ENCODE measurements at places on chromosomes 13 and 19.

DNA sequence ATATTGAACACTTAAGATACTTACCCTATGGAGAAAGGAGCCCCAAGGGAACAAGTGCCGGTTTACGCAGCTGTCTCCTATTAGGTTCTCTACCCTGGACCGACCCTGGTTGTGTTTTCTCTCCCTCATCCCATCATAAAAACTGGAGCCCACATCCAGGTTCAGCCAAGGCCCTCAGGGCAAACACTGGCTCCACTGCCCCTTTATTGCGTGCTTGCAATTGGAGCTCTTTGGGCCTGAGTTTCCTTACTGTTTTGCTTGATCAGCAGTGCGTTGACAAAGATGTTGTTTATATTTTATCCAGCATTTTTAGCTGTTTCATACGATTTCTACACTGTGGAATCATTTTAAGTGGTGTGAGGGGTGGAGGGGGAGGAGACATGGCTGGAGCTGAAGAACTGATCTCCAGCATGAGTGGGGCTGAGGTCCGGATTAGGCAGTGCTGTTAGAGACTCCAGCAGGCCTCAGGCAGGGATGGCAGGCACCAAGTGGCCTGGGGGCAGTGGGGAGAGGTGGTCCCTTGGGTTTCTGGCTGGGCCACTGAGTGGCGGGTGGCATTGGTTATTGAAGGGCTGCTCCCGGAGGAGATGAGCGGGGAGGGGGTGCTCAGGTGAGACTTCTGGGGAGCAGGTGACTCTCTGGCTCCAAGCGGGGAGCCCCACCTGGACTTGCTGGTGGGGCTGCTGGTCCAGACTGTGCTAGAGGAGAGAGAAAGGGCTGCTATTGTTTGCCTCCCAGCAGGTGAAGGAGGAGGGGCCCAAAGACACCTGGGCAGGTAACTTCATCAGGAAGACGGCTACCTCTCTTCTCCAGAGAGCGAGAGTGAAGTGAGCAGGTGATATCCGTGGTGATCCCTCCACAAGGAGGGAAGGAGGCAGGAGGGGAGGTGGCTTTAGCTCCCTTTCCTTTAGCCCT, 62.4 kb upstream of the RNF113B start:
- no peak for DNase-seq

- no peak for DNase-seq
These were observed 105.0 kb downstream of the STK24 start for GRCh38 chr13:98471934-98472333.

GRCh38 chr13:46396341-46396740, 9.3 kb upstream of the RUBCNL start:
- no peak for DNase-seq

- DNase-seq, result no peak
These were observed 13.7 kb downstream of the SMIM24 start for GRCh38 chr19:3466635-3467034.

- no peak for DNase-seq
These were observed 64.8 kb downstream of the ARHGAP35 start for GRCh38 chr19:46925548-46925950.

DNA sequence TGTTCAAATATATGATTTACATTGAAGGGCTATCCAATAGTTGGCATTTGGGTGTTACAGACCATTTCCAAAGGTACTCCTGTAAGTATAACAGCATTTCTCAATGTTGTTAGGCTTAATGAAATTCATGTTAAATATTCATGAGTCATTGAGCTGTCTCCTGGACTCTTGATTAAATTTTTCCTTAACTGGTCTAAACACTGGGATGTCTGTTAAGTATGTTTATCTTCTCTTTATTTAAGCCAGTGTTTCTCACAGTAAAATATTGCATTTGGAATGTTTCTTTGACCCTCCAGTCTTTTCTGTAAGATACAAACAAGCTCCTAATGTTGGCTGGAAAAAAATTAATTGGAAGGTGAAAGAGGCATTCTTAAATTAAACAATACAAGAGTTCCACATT, 402.5 kb upstream of the HTR2A start:
- no peak for DNase-seq

GRCh38 chr19:56140583-56141416, at the start of gene ZNF444:
Gene ZNF444, plus strand, starts transcription at chr19:56141287. Its CDS starts 5,625 bp downstream, at chr19:56146912.
- DNase-seq, result peak; percentile 99

DNA sequence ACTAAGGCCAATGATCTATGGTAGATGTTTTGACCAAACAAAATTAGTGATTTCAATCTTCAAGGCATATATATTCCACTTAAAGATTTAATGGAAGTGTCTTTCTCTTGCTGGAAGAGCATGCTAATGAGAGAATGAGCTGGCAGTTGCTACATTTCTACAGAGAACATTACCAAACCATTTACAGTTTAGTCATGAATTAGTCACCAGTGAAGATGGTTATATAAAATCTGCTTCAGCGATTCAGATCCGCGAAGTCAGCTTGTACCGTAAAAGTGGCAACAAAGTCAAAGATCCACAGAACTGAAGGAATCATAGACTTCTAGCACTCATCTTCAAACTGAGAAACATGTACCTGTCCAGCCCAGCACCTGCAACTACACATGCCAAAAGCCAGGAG, 156.3 kb downstream of the SLITRK5 start:
- DNase-seq, result no peak

DNA sequence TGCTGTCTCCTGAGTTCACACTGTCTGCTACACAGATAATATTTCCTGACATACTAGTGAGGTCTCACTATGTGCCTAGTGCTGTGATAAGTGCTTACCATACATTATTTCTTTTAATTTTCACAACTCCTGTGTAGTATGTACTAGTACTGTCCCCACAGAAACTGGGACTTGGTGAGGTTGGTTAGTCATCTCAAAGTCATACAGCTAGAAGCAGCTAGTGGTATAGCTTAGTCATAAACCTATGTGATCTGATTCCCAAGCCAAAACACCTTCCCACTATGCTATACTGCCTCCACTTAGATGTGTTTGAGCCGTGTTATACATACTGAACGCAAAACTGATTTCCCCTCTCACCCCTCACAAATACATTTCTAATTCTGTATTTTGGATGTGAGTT, 10.5 kb downstream of the MTMR6 start:
- no peak for DNase-seq

- DNase-seq, result no peak
These were observed 24.4 kb upstream of the LDLR start for GRCh38 chr19:11064831-11065303.

DNA sequence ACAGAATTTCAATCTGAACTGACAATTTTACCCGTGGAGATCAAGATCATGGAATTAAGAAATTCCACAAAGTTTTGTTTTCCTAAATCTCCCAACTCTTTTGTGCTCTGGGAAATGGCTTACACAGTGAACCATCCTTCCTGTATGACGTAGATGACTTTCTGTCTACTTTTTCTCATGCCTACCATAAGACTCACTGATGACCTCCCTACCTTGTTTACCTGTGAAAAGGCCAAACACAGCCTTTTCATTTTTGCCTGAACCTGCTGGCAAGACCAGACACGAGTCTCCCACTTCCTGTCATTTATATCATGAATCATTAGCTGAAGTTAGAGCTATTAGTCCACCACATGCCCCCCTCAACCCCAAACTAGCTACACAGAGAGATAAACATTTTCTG, 4.6 kb upstream of the KBTBD6 start:
- DNase-seq, result no peak

GRCh38 chr19:1221904-1222255, 15.9 kb downstream of the CBARP start:
- no peak for DNase-seq

GRCh38 chr19:55632463-55632834, 8.1 kb upstream of the ZNF784 start:
- DNase-seq, result peak; percentile 83

- no peak for DNase-seq
These were observed 97.3 kb downstream of the SERP2 start for GRCh38 chr13:44470638-44471562.

DNA sequence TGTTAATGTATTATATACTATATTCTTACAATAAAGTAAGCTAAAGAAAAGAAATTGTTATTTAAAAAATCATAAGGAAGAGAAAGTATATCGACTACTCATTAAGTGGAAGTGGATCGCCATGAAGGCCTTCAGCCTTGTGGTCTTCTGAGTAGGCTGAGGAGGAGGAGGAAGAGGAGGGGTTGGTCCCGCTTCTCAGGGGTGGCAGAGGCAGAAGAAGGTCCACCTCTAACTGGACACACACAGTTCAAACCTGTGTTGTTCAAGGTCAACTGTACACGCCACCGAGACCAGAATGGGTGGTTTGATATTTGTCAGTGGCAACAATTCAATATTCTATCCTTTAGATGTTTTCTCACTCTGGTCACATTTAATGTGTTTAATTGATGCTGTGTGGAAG, 67.2 kb downstream of the ALOX5AP start:
- no peak for DNase-seq

DNA sequence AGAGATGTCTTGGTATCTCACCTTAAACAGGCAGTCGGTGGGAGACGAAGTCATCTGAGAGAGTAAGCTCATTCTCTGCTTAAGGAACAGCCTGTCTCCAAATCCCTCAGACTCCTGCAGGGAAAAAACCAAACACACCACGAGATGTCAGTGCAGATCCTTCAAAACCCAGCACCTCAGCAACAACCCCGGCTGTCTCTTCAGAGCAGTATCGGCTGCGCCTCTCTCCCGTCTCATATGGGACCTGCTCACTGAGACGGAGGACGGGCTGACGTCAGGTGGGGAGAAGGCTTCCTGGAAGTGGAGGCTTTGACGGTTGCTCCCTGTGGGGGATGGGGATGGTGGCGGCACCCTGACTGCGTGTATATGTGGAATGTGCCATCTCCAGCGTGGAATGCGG, 43.6 kb downstream of the ANKRD27 start:
- DNase-seq, result no peak

GRCh38 chr13:70668293-70668692, 560.0 kb upstream of the KLHL1 start:
- no peak for DNase-seq

DNA sequence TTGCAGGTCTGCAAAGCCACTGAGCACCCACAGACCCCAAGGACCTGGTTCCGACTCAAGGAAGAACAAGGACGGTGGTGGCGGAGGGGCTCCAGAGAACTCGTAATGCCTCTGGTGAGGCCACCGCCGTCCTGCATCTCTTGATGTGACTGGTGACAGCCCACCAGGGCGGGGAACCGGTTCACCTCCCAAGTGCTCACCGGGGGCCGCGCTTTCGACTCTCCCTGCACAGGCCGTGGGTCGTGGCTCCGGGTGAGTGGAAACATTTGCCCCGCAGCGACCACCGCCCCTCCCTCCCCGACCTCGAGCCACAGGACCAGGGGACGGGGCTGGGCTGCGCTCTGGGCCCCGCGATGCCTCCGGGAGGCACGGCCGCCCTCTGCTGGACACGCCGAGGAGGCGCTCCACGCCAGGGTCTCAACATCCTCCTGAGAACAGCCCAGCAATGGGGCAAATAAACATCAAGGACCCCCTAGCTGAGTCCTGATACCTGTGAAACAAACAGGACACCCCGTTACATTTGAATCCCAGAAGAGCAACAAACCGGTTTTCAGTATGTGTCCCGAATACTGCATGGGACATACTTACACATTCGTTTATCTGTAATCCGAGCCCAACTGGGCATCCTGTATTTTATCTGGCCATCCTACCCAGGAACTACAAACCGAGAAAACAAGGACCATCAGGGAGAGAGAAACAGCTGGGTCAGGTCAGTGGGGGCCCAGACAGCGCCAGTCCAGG, 3.9 kb upstream of the PLPP2 start:
- DNase-seq, result no peak

DNA sequence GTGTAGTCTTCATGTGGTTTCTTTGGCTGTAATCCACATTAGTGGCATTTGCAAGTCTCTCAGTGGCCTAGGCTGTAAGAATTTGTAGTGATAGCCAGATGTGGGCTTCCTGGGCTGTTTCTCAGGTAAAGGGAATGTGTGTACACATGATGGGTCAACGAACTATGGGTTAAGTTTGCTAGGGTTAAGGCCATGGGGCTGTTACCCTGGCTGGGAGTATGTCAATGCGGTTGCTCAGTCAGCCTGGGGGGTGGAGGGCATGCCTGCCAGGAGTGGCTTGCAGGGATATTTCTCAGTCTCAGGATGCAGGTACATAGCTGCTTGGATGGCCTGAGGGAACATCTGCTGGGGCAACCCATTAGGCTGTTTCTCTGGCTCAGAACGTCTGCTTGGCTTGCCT, 13.4 kb downstream of the CYSLTR2 start:
- DNase-seq, result no peak

DNA sequence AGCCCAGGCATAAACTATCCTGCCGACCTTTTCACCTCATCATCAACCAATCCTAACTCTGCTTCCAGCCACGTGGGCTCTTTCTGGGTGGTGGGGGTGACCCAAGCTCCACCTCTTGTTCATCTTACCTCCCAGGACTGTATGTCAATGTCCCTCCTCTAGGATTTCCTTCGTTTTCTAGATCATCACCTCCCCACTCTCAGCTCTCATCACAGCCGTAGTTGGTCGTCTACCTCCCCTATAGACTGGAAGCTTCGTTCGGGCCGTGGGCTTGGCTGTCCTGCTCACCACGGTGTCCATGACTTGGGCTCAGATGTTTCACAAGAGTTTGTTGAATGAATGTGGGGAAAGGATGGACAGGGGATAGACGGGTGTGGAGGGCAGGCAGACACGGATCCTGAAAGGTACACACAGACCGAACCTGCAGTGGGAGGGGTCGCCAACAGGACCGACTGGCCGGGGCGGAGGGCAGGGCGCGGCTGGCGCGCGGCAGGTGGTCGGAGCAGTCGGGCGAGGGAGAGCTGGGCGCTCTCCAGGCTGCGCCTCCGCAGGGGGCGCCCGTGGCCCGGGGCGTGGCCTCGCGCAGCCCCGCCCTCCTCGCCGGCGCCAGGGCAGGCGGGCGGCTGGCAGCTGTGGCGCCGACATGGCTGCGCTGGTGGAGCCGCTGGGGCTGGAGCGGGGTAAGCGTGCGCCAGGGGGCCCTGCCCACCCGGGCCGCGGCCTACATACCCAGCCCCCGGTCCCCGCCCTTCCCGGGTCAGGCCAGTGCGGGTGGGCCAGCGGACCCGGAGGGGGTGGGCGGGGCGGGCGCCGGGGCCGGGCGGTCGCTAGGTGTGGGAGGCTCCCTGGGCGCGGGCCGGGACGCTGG, at the start of gene LIN7B:
TSS of gene LIN7B (plus strand) at position 609 of the 868 bp plus-strand sequence. CDS start at position 644, 35 bp downstream.
- peak; percentile 55 for DNase-seq

DNA sequence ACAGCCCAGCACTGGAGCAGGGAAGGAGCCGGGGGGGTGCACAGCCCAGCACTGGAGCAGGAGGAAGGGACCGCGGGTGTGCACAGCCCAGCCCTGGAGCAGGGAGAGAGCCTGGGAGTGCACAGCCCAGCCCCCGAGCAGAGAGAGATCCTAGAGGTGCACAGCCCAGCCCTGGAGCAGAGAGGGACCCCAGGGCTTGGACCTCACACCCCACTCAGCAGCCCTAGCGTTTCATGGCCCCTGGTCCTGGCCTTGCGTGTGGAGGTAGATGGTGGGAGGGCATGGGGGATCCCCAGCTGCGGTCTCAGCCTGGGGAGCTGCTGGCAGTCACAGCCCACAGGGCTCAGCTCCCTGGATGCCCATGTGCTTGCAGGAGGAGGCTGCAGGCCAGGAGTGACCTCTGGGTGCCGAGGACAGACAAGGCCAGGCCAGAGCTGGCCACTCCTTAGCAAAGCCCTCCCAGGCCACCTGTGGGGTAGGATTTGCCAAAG, 25.1 kb downstream of the GAS6 start:
- DNase-seq, result no peak

- DNase-seq, result no peak
These were observed 134.5 kb downstream of the LMO7 start for GRCh38 chr13:75770592-75771011.

GRCh38 chr13:40139896-40140520, 484.5 kb downstream of the COG6 start:
- no peak for DNase-seq
